ENCODE measurements at places on chromosomes 1 and 21. TPM values are rescaled to one million over a fixed set of nuclear protein-coding genes. Genes with fewer than 3 reads are reported as not detected.

DNA sequence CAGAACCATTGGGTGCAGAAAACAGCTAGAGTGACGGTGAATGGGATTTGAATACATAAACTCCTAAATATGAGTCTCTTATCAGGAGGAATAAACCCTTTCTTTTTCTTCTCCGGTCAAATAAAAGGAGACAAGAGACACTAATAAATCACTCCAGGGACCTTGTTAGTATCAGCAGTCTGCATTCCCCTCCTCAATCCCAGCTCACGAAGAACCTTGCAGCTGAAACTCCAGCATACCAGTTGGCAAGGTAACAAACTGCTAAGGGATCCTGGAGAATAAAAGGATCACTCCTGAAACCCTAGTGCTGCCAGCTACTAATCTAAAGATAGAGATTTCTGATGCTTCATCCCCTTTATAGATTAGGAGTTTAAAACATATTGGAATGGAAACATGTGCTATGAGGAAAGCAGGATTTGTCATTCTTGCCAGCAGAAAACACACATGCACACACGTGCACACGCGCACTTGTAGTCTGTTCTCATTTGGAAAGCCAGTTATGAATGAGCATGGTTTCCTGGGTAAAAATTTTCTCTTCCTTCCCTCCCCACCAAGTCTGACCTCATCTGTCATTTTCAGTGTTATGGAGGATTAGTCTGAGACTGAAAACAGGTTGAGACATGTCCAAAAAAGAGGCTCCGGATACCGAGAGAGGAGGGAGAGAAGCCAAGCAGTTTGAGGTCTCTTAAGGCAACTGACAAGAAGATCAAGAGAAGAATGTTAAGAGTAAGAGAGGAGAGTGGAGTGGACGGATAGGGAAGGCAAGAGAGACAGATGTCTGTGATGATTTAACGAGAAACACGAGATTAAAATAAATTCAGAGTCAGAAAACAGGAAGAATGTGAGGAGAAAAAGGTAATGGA lies 10.9 kb downstream of the IER5 start:
- H3K27ac ChIP-seq: no peak overlapping the region
- no peaks in the 10 kb centered on the region for H3K36me3 ChIP-seq
- no peak for DNase-seq
- H3K27me3 ChIP-seq: no peaks in the 10 kb centered on the region

LRRIQ3 gene
- total RNA-seq: 23.1 TPM

DNA sequence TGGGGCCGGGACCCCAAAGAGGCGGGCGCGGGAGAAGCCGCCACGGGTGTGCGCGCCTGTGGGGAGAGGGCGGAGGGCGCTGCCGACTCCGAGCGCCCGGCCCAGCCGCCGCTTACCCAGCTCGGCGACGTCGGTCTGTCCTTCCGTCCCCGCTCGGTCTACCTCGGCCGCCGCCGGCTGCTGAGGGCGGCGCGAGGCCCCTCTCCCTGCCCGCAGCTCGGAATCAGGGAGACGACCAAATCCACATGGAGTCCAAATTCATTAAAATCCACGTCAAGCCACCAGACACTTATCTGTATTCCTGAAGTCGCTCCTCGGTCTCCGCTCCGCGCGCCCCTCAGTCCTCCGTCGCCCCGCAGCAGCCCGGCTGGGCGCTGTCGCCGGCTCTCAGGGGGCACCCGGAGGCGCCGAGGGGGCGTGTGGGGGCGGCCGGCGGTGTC lies 637 bp downstream of the PLXNA2 start:
- peak; percentile 26 for DNase-seq
- no peaks in the 10 kb centered on the region for H3K27me3 ChIP-seq
- H3K4me3 ChIP-seq: peak overlapping the region; percentile 81

PRAMEF17 gene
- 0.31 TPM for total RNA-seq

GRCh38 chr1:189357317-189357716 lies 1120.3 kb downstream of the BRINP3 start:
- H3K27ac ChIP-seq: no peak overlapping the region
- no peak overlapping the region for H3K4me3 ChIP-seq
- no peaks in the 10 kb centered on the region for H3K36me3 ChIP-seq
- H3K27me3 ChIP-seq: no peaks in the 10 kb centered on the region
- no peaks in the 10 kb centered on the region for H3K4me1 ChIP-seq
- no peak for DNase-seq

DNA sequence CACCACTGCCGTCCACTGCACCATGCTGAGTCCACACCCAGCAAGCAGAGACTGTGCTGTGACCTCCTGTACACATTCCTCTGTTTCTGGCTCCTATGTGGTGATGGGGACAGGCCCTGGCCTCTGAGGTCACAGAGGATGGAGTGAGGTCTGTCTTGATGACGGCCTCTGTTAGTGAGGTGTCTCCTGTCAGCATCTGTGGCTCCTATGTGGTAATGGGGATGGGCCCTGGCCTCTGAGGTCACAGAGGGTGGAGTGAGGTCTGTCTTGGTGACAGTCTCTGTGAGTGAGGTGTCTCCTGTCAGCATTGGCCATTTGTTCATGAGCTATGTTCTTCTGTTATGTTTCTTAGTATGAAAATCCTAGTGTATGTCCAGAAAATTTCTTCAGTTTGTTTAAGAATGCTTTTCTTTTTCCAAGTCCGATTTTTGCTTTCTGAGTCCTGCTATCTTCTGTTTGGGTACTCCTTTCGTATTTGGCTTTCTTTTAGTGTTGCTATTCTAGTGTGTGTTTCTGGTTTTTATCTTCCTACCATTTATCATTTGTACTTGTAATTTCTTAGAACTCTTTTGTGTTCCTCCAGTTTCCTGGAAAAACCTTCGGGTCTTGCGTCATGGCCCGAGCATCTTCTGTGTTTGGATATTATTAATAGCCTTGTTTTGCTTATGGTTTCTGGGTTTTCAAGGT lies 13.4 kb downstream of the SNAP47 start:
- H3K4me3 ChIP-seq: no peak overlapping the region
- peaks cover 10% of the 10 kb centered on the region for H3K4me1 ChIP-seq
- H3K27ac ChIP-seq: peak overlapping the region; percentile 48

DNA sequence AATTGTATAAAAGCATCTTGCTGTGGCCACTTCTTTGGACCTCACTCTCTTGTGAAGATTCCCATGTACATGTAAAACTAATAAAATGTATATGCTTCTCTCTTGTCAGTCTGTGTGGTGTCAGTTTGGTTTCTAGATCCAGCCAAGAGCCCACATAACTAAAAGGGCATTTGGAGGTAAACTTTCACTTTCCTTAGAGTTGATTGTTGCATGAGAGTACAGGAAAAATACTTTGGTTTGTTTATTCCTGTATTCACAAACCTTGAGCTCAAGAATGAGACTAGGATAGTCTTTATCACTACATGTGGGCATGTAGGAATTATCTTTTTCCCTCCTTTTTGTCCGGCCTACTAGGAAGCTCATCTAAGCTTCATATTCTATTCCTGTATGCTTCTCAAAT lies 50.9 kb downstream of the KCTD3 start:
- no peak overlapping the region for H3K27ac ChIP-seq
- no peak for DNase-seq
- no peaks in the 10 kb centered on the region for H3K36me3 ChIP-seq
- no peak overlapping the region for H3K4me3 ChIP-seq

DNA sequence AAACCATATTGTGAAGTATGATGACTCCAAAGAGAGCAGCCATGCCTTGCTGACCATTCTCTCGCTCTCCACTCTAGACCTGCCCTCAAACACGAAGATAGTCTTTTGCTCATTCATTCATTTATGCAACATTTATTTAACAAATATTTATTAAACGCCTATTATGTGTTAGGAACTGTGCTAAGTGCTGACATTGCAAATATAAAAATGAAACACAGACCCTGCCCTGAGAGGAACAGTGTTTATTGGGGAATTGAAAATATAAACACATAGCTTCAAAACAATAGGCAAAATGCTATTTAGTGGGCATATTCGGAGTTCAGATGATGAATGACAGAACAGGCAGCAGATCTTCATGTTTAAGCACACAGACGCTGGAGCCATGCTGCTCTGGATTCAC lies 213.6 kb downstream of the NUF2 start:
- H3K4me3 ChIP-seq: no peak overlapping the region
- no peak for DNase-seq
- H3K27me3 ChIP-seq: no peaks in the 10 kb centered on the region
- no peak overlapping the region for H3K27ac ChIP-seq
- H3K4me1 ChIP-seq: no peaks in the 10 kb centered on the region
- H3K36me3 ChIP-seq: no peaks in the 10 kb centered on the region
